Peyer's patch (tissue), 4 donors: ENCODE measurements at places on chromosomes 5 and 9. TPM values are rescaled to one million over a fixed set of nuclear protein-coding genes. Genes with fewer than 3 reads are reported as not detected.

DNA sequence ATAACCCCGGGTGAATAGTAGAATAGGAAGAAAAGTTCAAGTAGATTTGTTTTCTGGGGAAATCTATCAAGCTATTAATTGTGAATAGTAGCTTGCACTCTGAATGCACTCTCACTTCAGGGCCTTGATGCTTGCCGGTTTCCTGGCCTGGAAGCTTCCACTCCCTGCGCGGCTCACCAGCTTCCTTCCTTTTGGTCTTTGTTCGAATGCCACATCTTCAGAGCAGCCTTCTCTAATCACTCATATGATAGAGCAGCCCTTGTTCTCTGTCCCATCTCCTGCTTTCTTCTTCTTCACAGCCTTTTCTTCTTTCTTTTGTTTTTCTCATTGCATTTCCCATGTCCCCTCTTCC is 146.7 kb downstream of the MAST4 start:
- no peak for DNase-seq

DNA sequence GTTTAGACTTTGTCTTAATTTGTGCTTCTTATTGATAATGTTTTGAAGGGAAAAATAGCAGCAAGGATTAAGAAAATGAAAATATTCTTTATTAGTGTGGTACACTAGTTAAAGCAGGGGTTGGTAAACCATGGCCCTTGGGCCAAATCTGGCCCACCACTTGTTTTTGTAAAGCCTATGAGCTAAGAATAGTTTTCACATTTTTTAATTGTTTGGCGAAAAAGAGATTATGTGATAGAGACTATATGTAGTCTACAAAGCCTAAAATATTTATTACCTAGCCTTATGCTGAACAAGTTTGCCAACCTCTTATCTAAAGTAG is 57.2 kb downstream of the KCNN2 start:
- DNase-seq: no peak

DNA sequence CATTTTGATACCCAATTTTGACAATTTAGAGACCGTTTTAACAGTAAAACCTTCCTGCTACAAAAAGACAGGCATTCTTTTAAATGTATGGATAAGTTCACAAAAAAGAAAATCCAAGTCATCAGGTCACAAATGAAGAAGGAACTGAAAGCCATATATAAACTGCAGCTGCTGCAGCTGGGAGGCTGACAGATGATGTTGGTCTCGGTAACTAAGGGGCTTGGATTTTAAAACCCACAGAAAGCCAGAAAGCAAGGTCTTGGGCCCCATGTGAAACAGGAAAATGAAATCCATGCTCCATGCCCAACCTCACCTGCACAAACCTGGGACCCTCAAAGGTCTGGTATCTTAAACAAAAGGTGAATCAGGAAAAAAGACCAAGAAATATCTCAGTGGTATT is 15.7 kb upstream of the C5orf34 start:
- no peak for DNase-seq

GRCh38 chr9:36123515-36123914 is 13.0 kb upstream of the GLIPR2 start:
- DNase-seq: no peak

DNA sequence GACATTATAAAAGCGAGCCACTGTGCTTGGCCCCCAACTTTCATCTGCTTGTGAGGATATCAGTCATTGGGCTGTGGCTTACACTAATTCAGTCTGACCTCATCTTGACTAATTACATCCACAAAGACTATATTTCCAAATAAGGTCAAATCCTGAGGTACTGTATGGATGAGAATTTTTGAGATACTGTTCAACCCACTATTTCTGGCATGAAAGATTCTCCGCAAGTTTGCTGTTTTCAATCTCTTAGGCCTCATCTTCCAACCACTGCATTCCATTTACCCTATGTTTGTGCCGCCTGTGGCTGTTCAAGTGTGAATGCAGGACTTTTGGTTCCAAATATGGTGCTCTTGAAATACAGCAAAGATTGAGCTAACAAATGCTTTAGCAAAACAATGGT is 400.9 kb upstream of the SGCD start:
- no peak for DNase-seq

- DNase-seq: no peak
These were observed 100.3 kb downstream of the ATG10 start for GRCh38 chr5:82072138-82072537.

GRCh38 chr5:111555760-111556159 is 43.4 kb upstream of the STARD4 start:
- DNase-seq: no peak

- peak; percentile 78 for DNase-seq
These were observed 5.6 kb upstream of the CAMK2A start for GRCh38 chr5:150295172-150295634.

GRCh38 chr9:81613002-81613812 is 76.1 kb downstream of the TLE1 start:
- DNase-seq: no peak

Gene UGT3A2
- not detected for total RNA-seq

Gene XRCC4
- 10.3 TPM for total RNA-seq

Gene PCDHB14
- total RNA-seq: not detected

Gene MYO10
- total RNA-seq: 74.8 TPM

Gene SLC36A1
- 171 TPM for total RNA-seq

Gene OTP
- not detected for total RNA-seq
